Fibroblast of lung (primary cell): ENCODE measurements at places on chromosomes 5 and 9. TPM values are rescaled to one million over a fixed set of nuclear protein-coding genes. Genes with fewer than 3 reads are reported as not detected.

Gene ZFP37
- 2.8 and 5.1 TPM in 2 replicates for total RNA-seq

Gene GPSM1
- total RNA-seq = 54.2 and 60.3 TPM in 2 replicates

- H3K36me3 ChIP-seq = no peaks in the 10 kb centered on the region
- H3K4me3 ChIP-seq = no peak overlapping the region
- DNase-seq = no peak
- H3K4me1 ChIP-seq = no peaks in the 10 kb centered on the region
- H3K27me3 ChIP-seq = no peaks in the 10 kb centered on the region
- H3K27ac ChIP-seq = no peak overlapping the region
Measured at GRCh38 chr5:22319798-22320197, 533.3 kb downstream of the CDH12 start.

GRCh38 chr9:134809292-134809691, 71.3 kb upstream of the FCN2 start:
- no peak overlapping the region for H3K4me3 ChIP-seq
- H3K36me3 ChIP-seq = peaks cover 41% of the 10 kb centered on the region
- no peak overlapping the region for H3K27ac ChIP-seq
- no peak for DNase-seq

DNA sequence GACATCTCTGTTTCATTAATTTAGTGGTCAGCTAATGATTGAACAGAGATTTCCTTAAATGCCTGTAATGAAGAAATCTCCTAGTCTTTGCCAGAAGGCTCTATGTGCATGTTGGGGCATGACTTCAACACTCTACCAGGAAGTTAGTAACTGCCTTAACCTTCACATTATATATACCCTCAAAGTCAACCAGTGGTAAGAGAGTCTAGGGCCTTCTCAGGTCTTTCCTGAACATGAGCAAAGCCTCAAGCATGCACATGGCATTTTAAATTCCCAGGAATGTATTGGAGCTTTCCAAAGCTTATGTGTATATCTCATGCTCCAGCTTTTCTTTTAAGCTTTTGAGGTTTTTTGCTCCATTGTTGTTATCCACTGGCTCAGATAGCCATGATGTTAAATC, 388.3 kb downstream of the ARRDC3 start:
- peak; percentile 20 for DNase-seq
- no peak overlapping the region for H3K4me3 ChIP-seq
- H3K27ac ChIP-seq = no peak overlapping the region
- H3K36me3 ChIP-seq = no peaks in the 10 kb centered on the region
- H3K27me3 ChIP-seq = no peaks in the 10 kb centered on the region
- no peaks in the 10 kb centered on the region for H3K4me1 ChIP-seq
